ENCODE measurements at places on chromosomes 2 and 18. TPM values are rescaled to one million over a fixed set of nuclear protein-coding genes. Genes with fewer than 3 reads are reported as not detected.

The IHH gene
- polyA plus RNA-seq: 1.6 TPM

The DYNC2LI1 gene
- polyA plus RNA-seq: 67.2 TPM

The SLC8A1 gene
- polyA plus RNA-seq: 67.4 TPM

- no peak for DNase-seq
Observed at GRCh38 chr2:232332940-232333259, 45.7 kb upstream of the ALPP start.

GRCh38 chr2:20822535-20823490, at the start of gene LDAH:
Gene LDAH, minus strand, starts transcription at chr2:20823101. Its CDS starts 21,638 bp downstream, at chr2:20801463.
- peak; percentile 93 for DNase-seq

- no peak for DNase-seq
Observed at GRCh38 chr2:5798084-5798483, 105.9 kb downstream of the SOX11 start.

Measured in right renal pelvis (tissue), 4 donors.